ENCODE measurements at places on chromosomes 5 and 9. TPM values are rescaled to one million over a fixed set of nuclear protein-coding genes. Genes with fewer than 3 reads are reported as not detected.
A peak's percentile ranks its signal among the peaks of the same experiment; 100 is the strongest.

The PCA3 gene
- polyA plus RNA-seq = 0.21 TPM

The SH2D3C gene
- 0.52 TPM for polyA plus RNA-seq

- no peaks in the 10 kb centered on the region for H3K36me3 ChIP-seq
- peaks cover 25% of the 10 kb centered on the region for H3K4me1 ChIP-seq
- no peaks in the 10 kb centered on the region for H3K27me3 ChIP-seq
- no peak overlapping the region for H3K4me3 ChIP-seq
- DNase-seq = peak; percentile 20
Measured at GRCh38 chr9:134210908-134211810, 46.8 kb upstream of the RNU6ATAC start.

DNA sequence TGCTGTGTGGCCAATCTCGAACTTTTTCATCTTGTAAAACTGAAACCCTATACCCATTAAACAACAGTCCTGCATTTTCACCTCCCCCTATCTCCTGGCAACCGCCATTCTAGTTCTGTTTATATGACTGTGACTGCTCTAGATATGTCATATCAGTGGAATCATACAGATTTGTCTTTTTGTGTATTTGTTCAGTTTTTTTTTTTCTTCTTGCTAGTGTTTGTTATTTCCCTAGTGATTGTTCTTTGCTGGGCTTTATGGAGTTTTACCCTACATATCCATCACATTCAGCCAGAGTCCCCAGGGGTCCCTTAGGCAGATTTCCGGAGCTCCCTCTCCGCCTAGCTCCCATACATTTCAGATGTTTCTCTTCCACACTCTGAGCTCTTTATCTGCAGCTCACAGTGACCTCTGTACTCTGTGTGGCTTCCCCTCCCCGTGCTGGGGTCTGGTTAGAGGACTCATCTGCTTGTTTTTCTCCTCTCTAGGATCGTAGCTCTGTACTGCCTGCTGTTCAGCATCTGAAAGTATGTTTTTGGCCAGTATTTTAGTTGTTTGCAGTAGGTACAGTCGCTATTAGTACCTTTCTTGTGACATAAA, 25.1 kb upstream of the CARTPT start:
- H3K27ac ChIP-seq = peak overlapping the region; percentile 41
- DNase-seq = peak; percentile 61
- H3K4me3 ChIP-seq = no peak overlapping the region
- H3K36me3 ChIP-seq = no peaks in the 10 kb centered on the region

DNA sequence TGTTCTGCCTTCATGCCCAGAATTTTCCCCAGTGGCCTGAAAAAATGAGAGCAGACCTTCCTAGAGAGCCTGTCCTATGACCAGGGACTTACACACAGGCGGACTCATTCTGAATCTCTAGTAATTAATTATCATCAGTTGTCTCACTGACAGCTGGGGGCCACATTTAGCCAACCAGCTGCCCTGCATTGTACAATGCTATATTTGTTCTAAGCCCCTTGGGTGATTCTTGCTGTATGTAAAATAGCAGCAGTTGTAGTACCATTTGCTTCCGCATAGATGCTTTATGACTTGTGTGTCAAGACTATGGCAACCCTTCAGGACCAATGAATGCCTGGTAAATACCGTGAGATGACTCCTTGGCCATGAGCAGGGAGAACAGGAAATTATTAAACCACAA, 415.4 kb upstream of the SEMA6A start:
- no peaks in the 10 kb centered on the region for H3K4me1 ChIP-seq
- no peak overlapping the region for H3K4me3 ChIP-seq
- DNase-seq = no peak
- no peak overlapping the region for H3K27ac ChIP-seq

GRCh38 chr5:124599028-124599973, 147.1 kb downstream of the ZNF608 start:
- peak overlapping the region; percentile 85 for H3K27ac ChIP-seq
- no peaks in the 10 kb centered on the region for H3K36me3 ChIP-seq
- H3K4me3 ChIP-seq = no peak overlapping the region
- H3K4me1 ChIP-seq = peaks cover 9% of the 10 kb centered on the region
- peak; percentile 56 for DNase-seq

DNA sequence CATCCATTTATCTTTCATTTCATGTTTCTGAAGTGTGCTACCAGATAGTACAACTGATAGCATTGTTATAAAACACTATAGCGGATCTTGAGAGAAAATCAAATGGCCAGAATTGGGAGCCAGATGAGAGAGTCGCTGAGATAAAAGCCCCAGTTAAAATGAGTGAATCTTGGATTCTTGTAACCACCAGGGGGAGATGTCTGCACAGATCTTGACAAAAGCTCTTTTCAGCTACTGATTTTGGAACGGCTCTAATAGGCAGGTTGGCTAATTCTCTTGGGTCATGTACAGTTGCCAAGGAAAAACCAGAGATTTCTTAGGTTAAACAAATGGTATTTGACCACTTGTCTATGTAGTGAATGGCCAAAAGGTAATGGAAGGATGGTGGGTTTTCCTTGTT, 21.7 kb downstream of the F2RL2 start:
- H3K27ac ChIP-seq = no peak overlapping the region
- no peaks in the 10 kb centered on the region for H3K27me3 ChIP-seq
- H3K4me1 ChIP-seq = peaks cover 8% of the 10 kb centered on the region
- DNase-seq = peak; percentile 49
- no peak overlapping the region for H3K4me3 ChIP-seq

The GALNT10 gene
- polyA plus RNA-seq = 56.3 TPM

The TBC1D13 gene
- 19.7 TPM for polyA plus RNA-seq

The CDX1 gene
- polyA plus RNA-seq = 0.26 TPM

- no peak overlapping the region for H3K27ac ChIP-seq
- peak; percentile 43 for DNase-seq
- H3K4me3 ChIP-seq = no peak overlapping the region
- H3K27me3 ChIP-seq = no peaks in the 10 kb centered on the region
Measured at GRCh38 chr5:157130925-157131324, 11.7 kb downstream of the MED7 start.

GRCh38 chr5:171596391-171596878, 177.0 kb downstream of the FGF18 start:
- peak overlapping the region; percentile 30 for H3K27ac ChIP-seq
- H3K36me3 ChIP-seq = no peaks in the 10 kb centered on the region
- no peak overlapping the region for H3K4me3 ChIP-seq
- no peak for DNase-seq

The ZFP2 gene
- polyA plus RNA-seq = 0.29 TPM

The KLF9 gene
- 6.9 TPM for polyA plus RNA-seq

The WHRN gene
- polyA plus RNA-seq = 4.6 TPM

GRCh38 chr9:105290954-105291353, 46.5 kb downstream of the SLC44A1 start:
- peaks cover 8% of the 10 kb centered on the region for H3K4me1 ChIP-seq
- H3K27ac ChIP-seq = no peak overlapping the region
- H3K36me3 ChIP-seq = no peaks in the 10 kb centered on the region

DNA sequence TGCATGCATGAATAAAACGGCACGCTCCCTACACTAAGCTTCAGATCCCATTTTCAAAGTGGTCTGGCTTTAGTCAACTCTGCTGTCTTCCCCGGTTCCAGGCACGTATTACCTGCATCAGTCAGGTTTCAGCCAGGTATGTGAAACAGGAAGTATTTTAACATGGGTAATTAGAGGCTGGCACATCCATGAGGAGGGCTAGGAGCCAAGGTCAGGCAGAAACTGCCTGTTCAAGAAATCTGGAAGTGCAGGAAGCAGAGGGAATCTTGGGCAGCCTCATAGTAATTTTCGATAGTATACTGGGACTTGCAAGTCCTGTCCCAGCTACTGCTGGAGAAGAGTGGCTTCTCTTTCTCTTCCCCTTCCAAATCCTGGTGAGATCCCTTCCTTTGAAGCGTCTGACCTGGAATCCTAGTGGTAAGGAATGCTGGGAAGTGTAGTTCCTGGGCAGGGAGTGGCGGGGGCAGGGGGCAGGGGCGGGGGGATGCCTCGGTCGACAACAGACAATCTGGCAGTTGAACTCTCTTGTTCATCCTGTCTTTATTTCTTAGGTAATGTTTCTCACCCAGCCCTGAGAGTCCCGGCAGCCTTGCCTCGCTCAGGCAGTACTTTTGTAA, 403.1 kb downstream of the TLE4 start:
- no peaks in the 10 kb centered on the region for H3K36me3 ChIP-seq
- H3K27ac ChIP-seq = no peak overlapping the region
- no peaks in the 10 kb centered on the region for H3K27me3 ChIP-seq

DNA sequence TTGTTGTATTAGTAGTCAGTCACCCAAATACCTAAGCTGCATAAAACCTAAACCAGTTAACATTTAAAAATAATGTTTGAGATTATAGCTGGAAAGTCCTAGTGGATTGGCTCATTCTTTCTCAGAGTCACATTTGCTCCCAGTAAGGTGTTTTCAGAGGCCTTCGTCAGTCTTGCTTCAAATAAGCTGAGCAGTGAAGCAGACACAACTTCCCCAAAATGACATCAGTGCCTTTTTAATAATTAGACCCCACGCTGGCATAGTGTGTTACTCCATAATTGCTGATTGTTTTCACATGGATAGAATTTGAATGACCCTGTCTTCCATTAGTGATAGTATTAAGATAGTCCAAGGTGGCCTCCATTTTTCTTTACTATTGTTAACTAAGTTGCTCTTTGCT, 245.8 kb downstream of the PJA2 start:
- DNase-seq = no peak
- H3K36me3 ChIP-seq = no peaks in the 10 kb centered on the region
- H3K27ac ChIP-seq = no peak overlapping the region
- no peaks in the 10 kb centered on the region for H3K4me1 ChIP-seq
- H3K27me3 ChIP-seq = no peaks in the 10 kb centered on the region

The FBLL1 gene
- 4.4 TPM for polyA plus RNA-seq

GRCh38 chr9:72315089-72315509, 49.9 kb downstream of the ZFAND5 start:
- 0 out of 2 replicates have a peak, but pooled peaks cover 5% of the 10 kb centered on the region for H3K27me3 ChIP-seq
- DNase-seq = no peak
- H3K27ac ChIP-seq = no peak overlapping the region

The PCDHGB1 gene
- 0.77 TPM for polyA plus RNA-seq

GRCh38 chr5:116872986-116873385, 298.4 kb upstream of the SEMA6A start:
- no peaks in the 10 kb centered on the region for H3K27me3 ChIP-seq
- no peak for DNase-seq
- H3K36me3 ChIP-seq = no peaks in the 10 kb centered on the region
- H3K4me3 ChIP-seq = no peak overlapping the region
- no peaks in the 10 kb centered on the region for H3K4me1 ChIP-seq

GRCh38 chr5:142215915-142216681, 107.5 kb downstream of the NDFIP1 start:
- no peaks in the 10 kb centered on the region for H3K36me3 ChIP-seq
- H3K27ac ChIP-seq = no peak overlapping the region
- H3K4me3 ChIP-seq = no peak overlapping the region
- no peak for DNase-seq
- H3K4me1 ChIP-seq = peaks cover 6% of the 10 kb centered on the region

DNA sequence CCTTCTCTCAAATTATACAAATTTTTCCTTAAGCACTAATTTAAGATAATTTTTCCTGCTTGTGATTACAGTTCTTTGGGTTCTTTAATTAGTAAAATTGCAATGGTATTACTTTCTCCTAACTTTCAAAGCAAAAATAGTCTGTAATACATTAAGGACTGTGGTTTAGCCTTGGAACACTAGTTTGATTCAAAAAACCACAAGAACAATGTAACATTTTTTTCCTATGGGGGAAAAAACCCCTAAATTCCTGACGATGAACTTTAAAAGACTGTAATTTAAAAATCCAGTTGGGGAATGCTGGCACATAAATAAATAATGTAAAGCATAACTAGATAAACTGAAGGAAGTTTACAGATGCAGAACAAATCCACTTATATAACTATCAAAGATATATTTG, 65.3 kb downstream of the CDC14B start:
- H3K4me3 ChIP-seq = no peak overlapping the region
- no peak for DNase-seq
- peaks cover 26% of the 10 kb centered on the region for H3K4me1 ChIP-seq
- H3K36me3 ChIP-seq = peaks cover 10% of the 10 kb centered on the region
- peak overlapping the region; percentile 30 for H3K27ac ChIP-seq

DNA sequence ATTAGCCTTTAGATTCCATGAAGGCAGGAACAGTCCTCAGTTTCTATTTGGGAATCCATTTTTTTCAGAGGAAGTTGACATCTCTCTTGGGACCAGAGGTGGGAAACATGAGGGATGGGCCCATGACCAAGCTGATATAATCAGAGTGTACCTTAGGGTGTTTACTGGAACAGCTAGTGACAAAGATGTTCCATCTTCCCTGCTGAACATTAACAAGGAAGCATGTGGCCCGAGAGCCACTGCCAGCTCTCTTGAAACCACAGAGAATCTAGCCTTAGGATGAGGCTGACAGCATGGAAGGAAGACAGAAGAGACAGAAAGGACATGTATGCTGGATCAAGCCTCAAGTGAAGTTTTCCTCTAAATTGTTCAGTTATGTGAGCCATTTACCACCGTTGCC, 16.0 kb downstream of the AQP3 start:
- H3K27me3 ChIP-seq = peaks cover 4% of the 10 kb centered on the region
- no peaks in the 10 kb centered on the region for H3K4me1 ChIP-seq
- no peak overlapping the region for H3K27ac ChIP-seq
- DNase-seq = no peak

GRCh38 chr5:156326718-156327259, at the start of gene SGCD:
Gene SGCD, plus strand, starts transcription at chr5:156327164.
- DNase-seq = peak; percentile 46
- H3K36me3 ChIP-seq = no peaks in the 10 kb centered on the region
- peak within 1 kb of the TSS; percentile 49 for H3K4me3 ChIP-seq
- H3K4me1 ChIP-seq = peaks cover 5% of the 10 kb centered on the region

DNA sequence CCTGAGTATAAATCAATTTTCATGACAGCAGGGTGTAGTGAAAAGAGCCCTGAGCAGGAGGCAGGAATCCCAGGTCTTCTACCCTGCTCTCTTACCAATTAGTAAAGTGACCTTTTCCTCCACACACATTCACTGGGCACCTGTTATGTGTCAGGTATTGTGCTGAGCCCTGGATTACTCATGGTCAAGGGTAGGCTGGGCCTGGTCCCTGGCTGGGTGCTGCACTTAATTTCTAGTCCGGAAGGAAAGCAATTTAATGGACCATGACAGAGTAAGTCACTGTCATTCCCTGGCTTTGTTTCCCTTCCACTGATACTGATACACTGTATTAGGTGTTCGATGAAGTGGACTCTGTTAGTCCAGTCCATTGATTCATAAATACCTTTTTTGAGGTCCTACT, 29.1 kb upstream of the BRINP1 start:
- no peak for DNase-seq
- H3K27ac ChIP-seq = no peak overlapping the region

DNA sequence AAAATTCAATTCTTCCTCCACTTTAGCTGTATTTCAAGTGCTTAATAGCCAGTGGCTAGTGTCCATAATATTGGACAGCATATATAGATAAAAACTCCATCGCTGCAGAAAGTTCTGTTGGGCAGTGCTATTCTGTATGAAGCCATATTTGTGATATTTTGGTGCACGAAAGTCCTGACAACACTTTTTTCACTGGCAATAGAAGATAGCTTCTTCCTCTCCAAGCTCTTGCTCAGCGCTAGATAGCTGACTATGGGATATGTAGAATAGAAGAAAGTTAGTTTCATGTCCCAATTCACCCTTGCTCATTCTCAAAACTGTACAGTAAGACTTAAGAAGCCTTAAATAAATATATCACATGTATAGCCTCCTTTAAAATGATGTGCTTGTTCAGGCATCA, 269.9 kb downstream of the TLR4 start:
- no peaks in the 10 kb centered on the region for H3K4me1 ChIP-seq
- no peak overlapping the region for H3K27ac ChIP-seq
- no peaks in the 10 kb centered on the region for H3K36me3 ChIP-seq
- DNase-seq = no peak
- no peak overlapping the region for H3K4me3 ChIP-seq

The LPAR1 gene
- 9.4 TPM for polyA plus RNA-seq

- H3K27me3 ChIP-seq = peaks cover 26% of the 10 kb centered on the region
- no peak overlapping the region for H3K27ac ChIP-seq
- DNase-seq = no peak
- no peaks in the 10 kb centered on the region for H3K36me3 ChIP-seq
- no peaks in the 10 kb centered on the region for H3K4me1 ChIP-seq
- H3K4me3 ChIP-seq = no peak overlapping the region
Measured at GRCh38 chr5:172626031-172626581, 15.0 kb upstream of the NEURL1B start.
